NCI-H2081 (cell line): ENCODE measurements at places on chromosomes 2 and 18.

- DNase-seq: no peak
These were observed 80.5 kb upstream of the SEC11C start for GRCh38 chr18:59059140-59059539.

DNA sequence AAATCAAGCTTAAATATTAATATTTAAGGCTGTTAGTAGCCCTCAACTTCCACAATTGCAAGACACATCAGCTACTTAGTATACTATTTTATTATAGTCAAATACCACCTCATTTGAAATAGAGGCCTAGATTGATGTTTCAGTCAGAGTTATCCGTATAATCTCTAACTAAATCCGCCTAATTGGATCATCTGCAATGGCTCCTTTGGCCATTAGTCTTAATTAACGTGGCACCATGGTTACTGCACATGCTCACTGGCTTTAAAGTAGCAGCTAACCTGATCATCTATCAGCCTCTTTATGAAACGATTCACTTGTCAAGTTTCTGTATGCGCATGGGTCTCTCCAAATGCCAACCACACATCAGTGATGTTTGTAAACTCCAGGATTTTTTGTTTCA lies 112.3 kb downstream of the COLEC12 start:
- no peak for DNase-seq

DNA sequence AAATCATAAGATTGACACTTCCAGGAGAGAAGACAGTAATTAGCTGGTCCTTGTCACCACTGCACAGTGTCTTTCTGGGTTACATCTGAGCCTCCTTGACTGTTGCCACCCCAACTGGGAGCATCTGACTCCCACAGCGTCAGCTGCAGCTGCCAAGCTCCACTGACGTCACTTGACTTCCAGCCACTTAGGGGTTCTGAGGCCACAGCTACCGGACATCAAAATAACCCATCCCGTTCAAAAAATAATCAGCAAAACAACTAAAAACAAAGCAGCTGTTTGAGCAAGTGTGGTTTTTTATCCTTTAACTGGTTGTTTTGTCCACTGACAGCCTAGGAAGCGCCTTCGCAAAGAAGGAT lies 206.5 kb upstream of the AGAP1 start:
- DNase-seq: no peak

DNA sequence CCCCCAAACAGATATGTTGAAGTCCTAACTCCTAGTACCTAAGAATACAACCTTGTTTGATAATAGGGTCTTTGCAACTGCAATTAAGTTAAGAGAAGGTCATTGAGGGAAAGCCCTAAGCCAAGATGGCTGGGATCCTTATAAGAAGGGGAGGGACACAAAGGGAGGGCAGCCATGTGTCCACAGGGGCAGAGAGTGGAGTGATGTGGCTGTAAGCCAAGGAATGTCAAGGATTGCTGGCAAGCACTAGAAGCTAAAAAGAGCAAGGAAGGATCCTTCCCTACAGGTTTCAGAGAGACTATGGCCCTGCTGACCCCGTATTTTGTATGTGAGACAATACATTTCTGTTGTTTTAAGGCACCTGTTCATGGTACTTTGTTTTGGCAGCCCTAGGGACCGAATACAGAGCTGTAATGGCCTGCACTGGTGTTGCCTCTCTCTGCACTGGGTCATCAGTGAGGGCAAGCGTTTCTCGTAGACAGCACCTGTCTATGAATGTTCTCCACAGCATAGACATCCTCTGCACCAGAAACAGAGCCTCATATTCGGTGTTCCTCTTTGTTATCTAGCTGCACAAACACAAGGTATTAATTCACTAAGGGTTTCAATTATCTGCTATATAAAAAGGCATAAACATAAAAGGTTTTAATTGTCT lies 75.4 kb upstream of the AQP4 start:
- no peak for DNase-seq

DNA sequence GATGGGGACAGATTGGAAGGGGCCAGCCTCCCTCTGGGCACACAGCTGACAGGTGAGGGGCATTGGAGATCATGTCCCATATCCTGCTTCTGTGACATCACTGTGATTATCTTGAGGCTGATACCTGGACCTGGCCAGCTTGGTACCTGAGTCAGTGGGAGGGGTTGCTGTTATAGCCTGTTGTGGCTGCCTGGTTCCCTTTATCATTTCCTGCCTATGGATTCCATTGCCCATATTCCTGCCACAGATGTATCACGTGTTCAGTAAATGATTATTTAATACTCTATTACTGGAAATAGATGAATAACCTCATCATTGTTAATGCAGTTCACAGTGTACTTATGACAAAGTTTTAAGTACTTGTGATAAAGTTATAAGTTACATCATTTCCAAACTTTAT lies 7.8 kb upstream of the SCYGR1 start:
- no peak for DNase-seq

GRCh38 chr2:224111576-224111975 lies 72.5 kb upstream of the SERPINE2 start:
- DNase-seq: no peak

DNA sequence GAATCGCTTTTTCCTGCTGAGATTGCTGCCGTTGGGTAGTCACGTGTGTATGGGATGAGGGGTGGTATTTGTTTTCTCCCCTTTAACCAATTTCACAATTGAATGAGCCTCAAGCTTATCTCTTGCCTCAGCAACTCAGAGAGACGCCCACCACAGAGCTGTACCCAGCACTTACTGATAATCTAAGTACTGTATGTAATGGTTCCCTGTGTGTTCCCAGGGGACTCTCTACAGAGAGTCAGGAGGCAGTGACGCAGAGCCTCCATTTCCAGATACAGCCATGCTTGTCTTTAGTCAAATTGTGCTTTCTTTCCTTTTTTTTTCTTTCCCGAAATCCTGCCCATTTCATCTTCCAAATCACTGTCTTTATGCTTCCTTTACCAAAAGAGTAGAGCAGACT lies 1102.1 kb upstream of the KLHL29 start:
- no peak for DNase-seq

GRCh38 chr2:108982259-108982679 lies 6.8 kb downstream of the EDAR start:
- no peak for DNase-seq

GRCh38 chr2:24024996-24025663 lies 15.2 kb downstream of the MFSD2B start:
- DNase-seq: no peak
